ENCODE measurements at places on chromosomes 3 and 15.

- DNase-seq: peak; percentile 57
Observed at GRCh38 chr3:192566706-192567290, 160.5 kb downstream of the FGF12 start.

DNA sequence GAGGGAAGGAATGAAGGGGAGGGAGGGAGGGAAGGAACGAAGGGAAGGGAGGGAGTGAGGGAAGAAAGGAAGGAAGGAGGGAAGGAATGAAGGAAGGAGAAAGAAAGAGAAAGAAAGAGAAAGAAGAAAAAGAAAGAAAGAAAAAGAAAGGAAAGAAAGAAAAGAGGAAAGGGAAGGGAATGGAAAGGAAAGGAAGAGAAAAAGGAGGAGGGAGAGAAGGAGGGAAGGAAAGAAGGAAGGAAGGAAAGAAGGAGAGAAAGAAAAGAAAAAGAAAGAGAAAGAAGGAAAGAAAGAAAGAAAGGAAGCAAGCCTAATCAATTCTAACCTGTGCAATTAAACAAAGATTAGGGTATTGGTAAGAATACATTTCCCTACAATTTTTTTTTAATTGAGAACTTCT lies 238.6 kb downstream of the PYDC2 start:
- no peak for DNase-seq

DNA sequence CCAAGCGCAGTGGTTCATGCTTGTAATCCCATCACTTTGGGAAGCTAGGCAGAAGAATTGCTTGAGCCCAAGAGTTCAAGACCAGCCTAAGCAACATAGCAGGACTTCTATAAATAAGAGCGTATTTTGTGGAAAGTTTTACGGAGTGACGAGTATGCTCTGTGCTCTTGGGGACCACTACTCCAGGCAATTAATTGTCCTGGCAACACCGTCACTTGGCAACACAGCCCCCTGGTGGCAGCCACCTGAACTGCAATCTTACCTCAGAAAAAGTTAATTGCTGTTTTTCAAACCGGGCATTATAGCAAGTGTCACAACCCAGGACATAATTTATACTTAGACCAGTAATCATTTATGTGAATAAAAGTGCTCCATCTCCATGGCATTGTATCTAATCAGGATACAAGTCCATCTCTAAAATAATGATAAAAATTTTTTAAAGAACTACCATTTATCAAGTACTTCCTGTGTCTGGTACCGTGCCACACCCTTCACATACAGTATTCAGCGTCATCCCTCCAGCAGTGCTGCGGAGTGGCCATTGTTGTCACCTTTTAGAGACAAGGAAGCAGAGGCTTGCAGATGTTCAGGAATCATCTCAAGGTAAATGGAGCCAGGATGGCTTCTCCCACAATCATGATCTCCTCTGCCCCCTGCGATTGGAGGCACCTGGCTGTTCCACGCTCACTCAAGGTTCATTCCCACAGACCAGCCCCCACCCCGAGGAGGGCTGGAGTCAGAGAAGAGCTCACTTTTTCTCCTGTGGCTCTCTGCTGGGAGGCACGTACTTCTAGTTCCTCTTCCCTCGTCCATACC lies 34.5 kb downstream of the PLA2G4D start:
- DNase-seq: no peak

DNA sequence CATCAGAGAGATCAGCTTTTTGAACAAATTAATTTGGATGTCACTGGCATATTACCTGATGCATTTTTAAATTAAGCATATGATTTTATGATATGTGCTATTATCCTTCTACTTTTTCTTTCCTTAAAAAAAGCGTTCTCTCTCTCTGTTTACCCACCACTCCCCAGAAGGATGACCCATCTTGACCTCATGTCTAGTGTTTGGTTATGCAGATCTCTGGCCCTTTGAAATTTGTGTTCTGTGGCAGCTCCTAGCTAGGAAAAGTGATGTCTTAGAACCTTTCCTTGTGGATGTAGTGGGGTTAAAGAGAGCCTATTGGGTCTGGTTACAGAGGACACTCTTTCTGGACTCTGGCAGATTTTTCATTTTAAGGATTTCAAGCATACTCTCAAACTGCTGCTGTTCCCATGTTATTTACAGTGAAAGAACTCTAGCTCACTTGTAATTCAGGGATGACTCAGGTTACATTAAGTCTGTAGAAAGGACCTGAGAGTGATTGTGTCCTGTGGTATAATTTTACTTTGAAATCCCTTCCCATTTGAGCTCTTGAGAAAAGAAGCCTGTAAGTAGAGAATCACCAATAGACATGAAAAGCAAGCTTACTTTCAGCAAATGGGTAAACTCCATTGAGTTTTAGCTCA lies 23.8 kb downstream of the ARHGEF26 start:
- DNase-seq: no peak

DNA sequence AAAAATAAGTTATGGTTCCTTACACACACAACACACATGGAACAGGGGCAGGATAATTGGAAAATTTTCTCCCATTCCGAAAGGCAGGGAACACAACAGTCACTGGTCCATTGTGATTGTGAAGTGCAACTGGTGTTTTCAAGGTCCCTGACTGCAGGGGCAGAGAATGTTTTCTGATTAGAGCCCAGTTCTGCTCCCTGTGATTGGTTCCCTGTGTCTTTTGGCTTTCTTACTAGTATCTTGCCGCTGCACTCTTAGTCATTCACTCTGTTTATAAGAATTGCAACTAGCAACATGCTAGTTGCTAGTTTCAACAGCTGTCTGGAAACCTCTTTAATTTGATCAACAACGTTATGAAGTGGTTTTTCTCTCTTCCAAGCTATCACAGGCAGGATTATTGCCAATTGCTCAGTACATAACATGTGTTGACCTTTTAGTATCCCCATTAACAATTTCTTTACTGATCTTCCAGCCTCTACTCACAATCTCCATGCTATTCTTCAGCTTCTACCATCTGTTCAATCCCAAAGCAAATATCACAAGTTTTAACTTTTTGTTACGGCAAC lies 177.5 kb downstream of the EPHA6 start:
- no peak for DNase-seq

DNA sequence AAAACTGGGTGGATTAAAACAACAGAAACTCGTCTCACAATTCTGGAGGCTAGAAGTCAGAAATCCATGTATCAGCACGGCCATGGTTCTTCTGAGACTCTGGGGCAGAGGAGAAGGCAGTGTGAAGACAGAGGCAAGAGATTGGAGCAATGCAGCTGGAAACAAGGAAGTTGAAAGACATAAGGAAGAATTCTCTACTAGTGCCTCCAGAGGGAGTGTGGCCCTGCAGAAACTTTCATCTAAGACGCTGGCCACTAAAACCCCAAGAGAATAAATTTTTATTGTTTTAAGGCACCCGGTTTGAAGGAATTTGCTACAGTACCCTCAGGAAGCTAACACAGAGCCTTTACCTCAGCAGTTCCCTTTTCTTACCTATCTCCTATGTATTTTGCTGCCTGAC lies 1012.2 kb upstream of the CADM2 start:
- DNase-seq: no peak

DNA sequence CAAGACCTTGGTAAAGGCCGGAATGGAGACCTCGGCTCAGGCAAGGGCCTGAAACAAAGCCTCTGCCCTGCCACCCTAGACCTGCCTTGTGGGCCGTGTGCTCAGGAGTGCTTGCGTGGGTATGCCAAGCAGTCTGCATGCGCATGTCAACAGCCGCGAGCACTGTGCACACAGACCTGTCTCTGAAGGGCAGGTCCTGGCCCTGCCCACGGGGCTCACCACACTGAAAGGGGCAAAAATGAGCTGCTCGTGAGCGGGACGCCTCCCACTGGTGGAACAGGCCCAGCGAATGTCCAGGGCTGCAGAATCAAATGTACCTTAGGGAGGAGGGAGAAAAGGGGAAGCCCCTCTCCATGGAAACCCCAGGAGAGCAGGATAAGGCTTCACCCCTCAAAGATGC lies 44.3 kb upstream of the FGD5 start:
- no peak for DNase-seq

GRCh38 chr3:16174389-16174788 lies at the start of gene GALNT15:
GALNT15 (plus strand) TSS chr3:16174680; CDS start chr3:16175152, 472 bp downstream.
- DNase-seq: no peak

GRCh38 chr3:56314842-56315241 lies 153.4 kb downstream of the ERC2 start:
- no peak for DNase-seq

GRCh38 chr3:105360003-105360402 lies 6.7 kb upstream of the ALCAM start:
- no peak for DNase-seq

DNA sequence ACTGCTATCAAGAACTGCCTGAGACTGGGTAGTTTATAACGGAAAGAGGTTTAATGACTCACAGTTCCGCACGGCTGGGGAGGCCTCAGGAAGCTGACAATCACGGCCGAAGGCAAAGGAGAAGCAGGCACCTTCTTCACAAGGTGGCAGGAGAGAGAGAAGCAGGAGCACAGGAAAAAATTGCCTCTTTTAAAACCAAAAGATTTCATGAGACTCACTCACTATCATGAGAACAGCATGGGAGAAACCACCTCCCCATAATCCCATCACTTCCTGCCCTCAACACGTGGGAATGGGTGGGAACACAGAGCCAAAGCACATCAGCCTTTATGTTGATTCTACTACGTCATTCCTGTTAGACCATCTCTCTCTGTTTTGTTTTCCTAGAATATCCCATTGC lies 650.9 kb upstream of the SEMA6D start:
- DNase-seq: no peak

GRCh38 chr3:16828815-16829214 lies 55.9 kb upstream of the PLCL2 start:
- peak; percentile 59 for DNase-seq

DNA sequence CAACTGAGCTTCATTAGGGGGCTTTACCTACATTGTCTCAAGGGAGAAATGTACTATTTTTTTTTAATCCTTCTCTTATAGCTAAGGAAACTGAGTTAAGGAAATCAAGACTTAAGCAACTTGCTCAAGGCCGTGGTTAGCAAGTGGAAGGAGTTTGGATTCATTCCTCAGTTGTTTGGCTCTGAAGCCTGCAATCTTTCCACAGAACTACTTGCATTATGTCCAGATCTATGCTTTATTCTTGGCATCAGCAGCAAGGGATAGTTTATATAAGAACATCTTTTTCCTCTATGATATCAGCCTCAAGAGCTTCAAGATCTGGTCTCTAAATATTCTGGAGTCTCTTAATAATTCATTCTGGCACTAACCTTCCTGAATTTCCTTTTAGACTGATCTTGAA lies 182.4 kb downstream of the SV2B start:
- DNase-seq: no peak

GRCh38 chr3:60330107-60330506 lies 921.1 kb downstream of the FHIT start:
- DNase-seq: no peak

DNA sequence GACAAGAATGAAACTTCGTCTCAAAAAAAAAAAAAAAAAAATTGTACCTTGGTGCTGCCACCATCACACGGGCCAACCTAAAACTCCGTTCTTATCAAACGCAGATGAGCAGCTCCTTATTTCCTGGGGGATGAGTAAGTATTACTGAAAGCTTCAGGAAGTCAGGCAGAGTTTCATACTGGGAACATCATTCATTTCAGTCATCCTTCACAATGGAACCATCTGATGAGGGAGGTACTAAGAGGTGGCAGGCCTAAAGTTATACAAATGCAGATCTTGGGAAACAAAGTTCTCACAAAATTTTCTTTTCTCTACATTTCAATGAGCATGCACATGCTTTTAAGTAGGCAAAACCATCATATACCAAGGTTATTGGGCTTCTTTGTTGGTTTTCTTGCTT lies 636.0 kb upstream of the LMCD1 start:
- no peak for DNase-seq

DNA sequence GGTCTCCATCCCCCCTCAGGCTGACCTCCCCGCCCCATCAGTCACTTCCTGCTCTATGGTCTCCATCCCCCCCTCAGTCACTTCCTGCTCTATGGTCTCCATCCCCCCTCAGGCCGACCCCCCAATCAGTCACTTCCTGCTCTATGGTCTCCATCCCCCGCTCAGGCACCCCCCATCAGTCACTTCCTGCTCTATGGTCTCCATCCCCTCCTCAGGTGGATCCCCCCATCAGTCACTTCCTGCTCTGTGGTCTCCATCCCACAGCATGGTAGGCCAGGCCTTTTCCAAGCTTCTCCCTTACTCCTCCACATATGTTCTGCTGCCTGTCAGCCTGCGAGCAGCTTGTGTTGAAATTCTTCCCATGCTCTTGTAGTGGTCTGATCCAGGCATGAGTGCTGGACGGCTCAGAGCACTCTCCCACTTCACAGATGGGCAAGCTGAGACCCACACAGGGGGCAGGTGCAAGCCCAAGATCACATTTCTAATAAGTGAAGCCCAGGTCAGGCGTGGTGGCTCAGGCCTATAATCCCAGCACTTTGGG lies 36.8 kb downstream of the BDH1 start:
- DNase-seq: peak; percentile 28

- DNase-seq: no peak
Observed at GRCh38 chr3:197701841-197702240, 34.9 kb downstream of the RUBCN start.

DNA sequence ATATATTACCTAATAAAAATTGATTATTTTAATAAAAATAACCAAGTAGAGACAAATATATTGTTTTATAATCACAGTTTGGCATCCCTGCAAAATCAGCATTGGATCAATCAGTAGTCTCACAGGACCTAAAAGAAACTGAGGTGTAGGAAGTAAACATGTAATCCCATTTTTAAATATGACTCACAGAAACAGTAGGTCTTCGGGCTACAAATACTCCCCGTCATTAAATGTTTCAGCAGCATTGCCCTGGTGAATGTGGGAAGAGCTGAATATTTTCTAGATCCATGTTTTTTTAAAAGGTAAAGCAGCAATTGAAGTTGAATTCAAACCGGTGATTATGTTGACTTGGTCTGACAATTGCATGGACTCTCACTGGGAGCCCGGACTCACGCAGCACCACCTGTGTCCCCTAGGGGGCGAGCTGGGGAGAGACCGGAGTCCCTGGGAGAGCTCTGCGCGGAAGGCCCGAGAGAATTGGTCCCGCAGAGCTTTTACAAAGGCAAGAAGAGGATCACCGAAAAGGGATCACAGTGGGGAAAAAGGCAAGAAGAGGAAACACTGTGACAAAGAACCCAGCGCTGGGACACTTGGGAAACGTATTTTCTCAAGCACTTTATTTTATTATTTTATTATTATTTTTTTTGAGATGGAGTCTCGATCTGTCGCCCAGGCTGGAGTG lies 17.2 kb upstream of the USP3 start:
- DNase-seq: peak; percentile 94

DNA sequence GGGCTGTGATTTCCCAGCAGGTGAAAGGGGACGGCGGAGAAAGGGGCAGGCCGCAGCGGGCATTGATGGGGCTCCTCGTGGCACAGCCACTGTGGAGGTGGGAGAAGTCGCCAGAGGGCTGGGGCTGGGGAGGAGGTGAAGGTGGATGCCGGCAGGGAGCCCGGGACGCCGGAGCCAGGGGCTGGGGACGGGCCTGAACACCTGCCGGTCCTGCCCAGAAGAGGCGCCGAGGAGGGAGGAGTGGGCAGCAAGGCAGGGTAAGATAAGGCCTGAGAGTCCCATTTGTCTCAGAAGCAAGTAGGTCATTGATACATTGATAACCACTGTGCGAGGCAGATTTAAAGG lies 571 bp upstream of the RARRES1 start:
- DNase-seq: no peak

GRCh38 chr3:50491023-50491422 lies 12.4 kb downstream of the CACNA2D2 start:
- DNase-seq: no peak

All from inflammatory macrophage treated with lipopolysaccharide for 1 hour (primary cell).